ENCODE measurements at places on chromosomes 5 and 9. TPM values are rescaled to one million over a fixed set of nuclear protein-coding genes. Genes with fewer than 3 reads are reported as not detected.

DNA sequence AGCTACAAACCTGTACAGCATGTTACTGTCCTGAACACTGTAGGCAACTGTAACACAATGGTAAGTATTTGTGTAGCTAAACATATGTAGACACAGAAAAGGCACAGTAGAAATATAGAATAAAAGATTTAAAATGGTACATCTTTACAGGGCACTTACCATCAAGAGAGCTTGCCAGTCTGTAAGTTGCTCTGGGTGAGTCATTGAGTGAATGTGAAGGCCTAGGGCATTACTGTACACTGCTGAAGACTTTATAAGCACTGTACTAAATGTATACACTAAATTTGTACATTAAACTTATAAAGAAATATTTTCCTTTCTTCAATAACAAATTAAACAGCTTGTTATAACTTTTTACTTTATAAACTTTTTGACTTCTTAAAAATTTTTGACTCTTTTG lies 20.5 kb downstream of the ADRB2 start:
- DNase-seq: no peak

The GDNF gene
- not detected for total RNA-seq

The ENTPD8 gene
- 0.76 TPM for total RNA-seq

The RNF183 gene
- 7.1 TPM for total RNA-seq

DNA sequence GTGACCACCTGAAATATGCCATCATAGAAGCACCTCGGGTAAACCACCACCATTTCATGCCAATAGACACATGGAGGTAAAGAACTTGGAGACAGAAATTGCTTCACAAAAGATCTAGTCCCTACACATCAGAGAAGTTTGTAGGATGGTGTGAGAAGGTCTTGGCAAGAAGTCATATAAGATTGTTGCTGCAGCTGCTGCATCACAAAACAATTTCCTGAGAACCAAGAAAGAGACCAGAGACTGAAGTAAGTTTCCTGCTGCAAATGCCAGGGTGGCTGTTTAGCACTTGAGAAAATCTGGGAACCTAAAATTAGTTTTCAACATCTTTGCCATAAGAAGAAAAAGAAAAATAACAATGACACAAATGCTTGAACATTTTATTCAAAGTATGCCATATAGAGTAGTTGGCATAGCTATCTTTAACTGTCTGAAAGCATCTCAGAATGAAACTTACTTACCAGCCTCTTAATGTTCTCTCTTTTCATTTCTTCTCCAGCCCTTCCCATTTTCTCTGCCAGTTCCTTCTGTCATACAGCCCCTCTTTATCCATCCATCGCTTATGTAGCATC lies 114.3 kb downstream of the KCTD16 start:
- DNase-seq: no peak

DNA sequence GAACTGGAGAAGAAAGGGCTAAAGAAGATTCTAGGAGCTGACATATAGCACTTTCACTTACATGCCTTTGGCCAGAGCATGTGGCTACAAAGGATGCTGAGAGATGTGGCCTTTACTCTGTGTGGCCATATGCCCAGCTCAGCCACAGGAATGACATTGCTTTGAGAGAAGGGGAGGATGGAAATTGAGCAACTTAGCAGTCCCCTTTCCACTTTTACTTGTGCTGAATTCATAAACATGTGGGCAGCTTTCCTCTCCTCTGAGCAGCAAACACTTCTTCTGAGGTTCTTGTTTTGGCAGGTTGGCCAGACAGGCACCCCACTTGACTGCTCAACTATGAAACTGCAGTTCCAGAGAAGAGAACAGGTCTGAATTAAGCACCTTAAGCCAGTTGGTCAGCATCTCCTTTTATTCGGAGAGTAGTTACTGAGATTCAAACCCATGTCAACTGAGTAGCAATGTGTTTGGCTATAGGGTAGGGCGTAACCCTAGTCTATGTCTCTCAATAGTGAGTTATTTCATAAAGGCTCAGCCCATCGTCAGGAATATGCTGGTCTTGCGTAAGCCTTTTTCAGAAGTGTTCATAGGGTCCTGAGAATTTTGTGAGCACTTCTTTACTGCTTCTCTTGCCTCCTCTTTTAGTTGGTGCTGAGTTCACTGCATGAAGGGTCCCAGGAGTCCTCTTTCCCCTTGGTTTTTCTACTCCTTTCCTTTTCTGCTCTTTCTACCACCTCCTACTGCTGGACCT lies 134.5 kb downstream of the PALM2AKAP2 start:
- DNase-seq: no peak

GRCh38 chr9:103816146-103816545 lies 278.0 kb upstream of the SMC2 start:
- DNase-seq: no peak

GRCh38 chr5:15326471-15326870 lies 173.5 kb upstream of the FBXL7 start:
- DNase-seq: no peak
